Natural killer cell (primary cell): ENCODE measurements at places on chromosomes 6 and 20.

- no peak for DNase-seq
Measured at GRCh38 chr20:8250539-8251200, 118.6 kb downstream of the PLCB1 start.

DNA sequence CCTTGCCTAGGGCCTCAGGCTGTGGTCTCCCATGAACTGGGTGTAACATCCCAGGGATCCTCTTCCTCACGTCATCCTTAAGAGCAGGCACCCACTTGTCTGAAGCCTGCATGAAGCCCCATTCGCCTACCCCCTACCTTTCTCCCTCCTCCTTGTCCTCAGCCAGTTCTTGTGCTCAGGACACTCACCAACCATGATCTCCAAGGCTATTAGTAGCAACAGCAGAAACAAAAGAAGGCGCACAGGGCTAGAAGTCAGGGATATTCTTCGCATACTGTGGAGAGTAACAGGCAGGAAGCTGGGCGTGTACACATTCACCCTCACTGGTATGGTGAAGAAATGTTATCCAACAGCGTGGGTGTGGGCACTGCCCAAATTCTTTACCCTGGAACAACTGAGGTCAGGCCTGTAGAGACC lies 7.3 kb downstream of the RAET1E start:
- DNase-seq: no peak

GRCh38 chr6:151376440-151376839 lies 14.9 kb downstream of the ZBTB2 start:
- no peak for DNase-seq

- DNase-seq: no peak
Measured at GRCh38 chr20:57936636-57937385, 227.0 kb upstream of the PMEPA1 start.

- no peak for DNase-seq
Measured at GRCh38 chr20:23120936-23121750, 35.0 kb upstream of the CD93 start.

DNA sequence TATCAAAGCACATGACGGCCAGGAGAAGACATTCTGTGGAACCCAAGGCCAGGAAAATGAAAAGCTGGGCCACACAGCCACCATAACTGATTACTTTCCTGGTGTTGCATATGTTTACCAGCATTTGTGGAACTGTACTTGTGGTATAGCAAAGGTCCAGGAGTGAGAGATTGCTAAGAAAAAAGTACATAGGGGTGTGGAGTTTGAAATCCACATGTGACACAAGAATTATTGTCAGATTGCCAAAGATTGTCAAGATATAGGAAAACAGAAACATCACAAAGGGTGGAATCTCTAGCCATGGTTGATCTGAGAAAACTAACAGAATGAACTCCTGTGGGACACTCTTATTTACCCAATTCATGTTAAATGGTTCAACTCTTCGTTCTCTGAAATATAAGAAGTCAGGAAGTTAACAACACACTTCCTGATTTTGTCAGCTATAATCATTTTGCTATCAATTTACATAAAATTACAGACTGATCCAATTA lies at the start of gene OR2B2:
Gene OR2B2, minus strand, starts transcription at position 441 of the 491 bp plus-strand sequence. Its CDS starts 77 bp downstream, at position 364.
- DNase-seq: no peak

GRCh38 chr6:89411145-89412070 lies 665 bp downstream of the RRAGD start:
- peak; percentile 44 for DNase-seq

- DNase-seq: no peak
Measured at GRCh38 chr20:40547483-40548091, 141.4 kb downstream of the MAFB start.

DNA sequence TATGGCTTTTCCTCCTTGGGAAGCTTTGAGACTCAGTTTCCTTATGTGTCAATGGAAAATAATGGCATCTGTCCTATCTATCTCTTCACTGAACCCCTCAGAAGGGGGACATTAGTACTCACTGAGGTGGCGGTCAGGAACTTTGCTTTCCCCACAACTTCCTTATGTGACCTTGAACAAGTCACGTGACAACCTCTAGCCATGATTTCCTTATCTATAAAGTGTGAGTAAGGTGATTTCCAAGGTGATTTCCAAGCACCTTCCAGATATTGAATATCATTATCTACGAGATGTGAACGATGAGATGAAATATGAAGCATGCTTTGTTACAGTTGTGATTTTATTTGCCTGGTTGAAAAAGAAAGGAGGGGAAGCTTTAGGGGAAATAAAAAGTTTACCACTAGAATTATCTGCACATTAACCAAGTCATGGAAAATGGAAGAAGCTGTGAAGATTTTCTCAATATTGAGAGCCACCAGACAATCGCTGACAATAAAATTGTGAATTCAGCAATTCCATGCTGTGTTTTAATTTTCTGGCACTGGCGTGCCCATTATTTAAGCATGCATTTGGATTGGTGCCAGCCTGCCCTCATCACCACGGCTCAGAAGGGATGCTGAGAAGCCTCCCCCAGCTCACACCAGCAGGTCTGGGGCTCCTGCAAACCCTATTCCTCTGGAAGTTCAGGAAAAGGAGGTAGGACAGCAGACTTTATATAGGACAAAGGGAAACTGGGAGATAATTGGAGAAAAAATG lies 255.3 kb downstream of the CD83 start:
- no peak for DNase-seq

- no peak for DNase-seq
Measured at GRCh38 chr6:34174846-34175399, 29.0 kb upstream of the GRM4 start.

DNA sequence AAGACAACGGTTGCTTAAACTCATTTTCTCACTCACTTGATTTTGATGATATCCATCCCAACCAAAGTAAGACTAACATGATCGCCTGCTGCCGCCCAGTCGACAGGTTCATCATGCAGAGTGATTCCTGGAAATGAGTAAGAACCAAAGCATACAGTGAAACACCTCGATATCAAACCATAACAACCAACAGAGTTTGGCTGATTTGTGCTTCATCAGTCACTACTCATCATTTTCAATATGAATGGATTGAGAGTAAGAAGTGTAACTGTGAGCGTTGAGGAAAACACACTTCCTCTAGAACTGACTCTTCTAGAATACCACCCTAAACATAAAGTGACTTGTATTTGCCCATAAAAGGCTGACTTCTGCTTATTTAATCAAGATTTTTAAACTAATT lies 29.2 kb upstream of the ALDH8A1 start:
- DNase-seq: no peak

DNA sequence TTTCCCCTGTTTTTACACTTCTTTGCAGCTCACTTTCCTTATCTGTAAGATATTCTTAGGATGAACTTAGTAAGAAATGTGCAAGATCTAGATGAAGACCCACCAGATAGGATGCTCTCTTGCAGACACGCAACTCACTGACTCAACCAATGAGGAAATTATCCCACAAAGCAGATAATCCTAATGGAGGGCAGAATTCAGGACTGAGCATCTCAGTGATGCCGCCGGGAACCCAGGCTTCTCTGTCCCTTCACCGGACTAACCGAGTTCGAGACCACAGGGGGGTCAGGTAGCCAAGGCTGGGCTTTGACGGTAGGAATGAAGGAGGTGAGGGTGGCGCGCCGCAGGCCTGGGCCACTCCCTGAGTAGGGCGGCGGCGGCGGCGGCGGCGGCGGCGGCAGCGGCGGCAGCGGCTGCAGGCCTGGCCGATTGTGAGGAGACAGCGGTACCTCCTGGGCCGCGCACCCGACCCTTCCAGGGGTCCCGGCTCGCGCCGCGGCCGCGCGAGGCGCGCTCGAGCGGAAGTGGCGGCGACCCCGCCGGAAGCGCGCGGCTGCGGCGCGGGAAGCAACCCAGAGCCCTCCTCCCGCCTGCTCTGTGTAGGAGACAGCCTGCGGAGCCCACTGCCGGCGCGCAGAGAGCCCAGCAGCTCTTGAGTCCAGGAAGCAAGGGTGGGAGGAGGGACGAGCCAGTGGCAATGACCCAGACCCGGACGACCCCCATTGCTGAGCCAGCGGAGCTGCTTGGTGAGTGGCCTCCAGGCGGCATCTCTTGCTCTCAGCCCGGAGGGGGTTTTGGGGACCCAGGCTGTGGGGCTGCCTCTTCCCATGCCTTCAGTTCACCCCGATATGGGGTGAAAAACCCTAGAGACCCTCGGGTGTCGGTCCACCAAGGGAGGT lies at the start of gene KHDC1:
Gene KHDC1, minus strand, starts transcription at position 526 of the 899 bp plus-strand sequence. CDS start 20,679 bp downstream, outside the sequence.
- peak; percentile 79 for DNase-seq

GRCh38 chr20:16821211-16822089 lies 73.3 kb downstream of the OTOR start:
- no peak for DNase-seq

DNA sequence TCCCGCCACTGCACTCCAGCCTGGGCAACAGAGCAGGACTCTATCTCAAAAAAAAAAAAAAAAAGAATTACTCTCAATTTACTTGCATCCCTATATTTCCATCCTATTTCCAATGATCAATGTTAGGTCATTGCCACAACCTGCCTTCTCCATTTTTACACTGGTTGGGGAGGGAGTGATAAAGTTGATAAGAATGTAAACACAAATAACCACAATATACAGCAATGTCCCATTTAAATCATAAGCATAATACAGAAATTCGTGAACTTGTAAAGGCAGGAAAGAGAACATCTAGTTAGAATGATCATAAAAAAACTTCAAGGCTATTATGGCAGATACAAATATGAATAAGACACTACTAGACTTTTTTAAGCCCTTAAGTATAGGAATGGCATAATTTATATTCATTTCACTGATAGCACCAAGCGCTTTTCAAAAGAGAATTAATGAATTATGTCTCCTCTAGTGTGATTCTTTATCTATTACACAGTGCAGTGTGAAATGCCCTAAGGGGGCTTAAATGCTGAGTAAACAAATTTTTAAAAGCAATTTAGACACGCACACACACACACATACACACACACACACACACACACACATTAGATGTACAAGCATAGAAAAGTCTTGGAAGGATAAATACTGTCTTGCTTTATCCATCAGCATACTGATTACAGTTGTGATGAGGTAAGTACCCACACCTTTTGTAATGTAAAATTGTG lies 33.5 kb upstream of the RAB23 start:
- no peak for DNase-seq

GRCh38 chr6:32083812-32084768 lies 25.0 kb downstream of the TNXB start:
- no peak for DNase-seq

- DNase-seq: no peak
Measured at GRCh38 chr20:39458452-39458851, 496.3 kb downstream of the DHX35 start.

GRCh38 chr6:126718600-126719327 lies 378.8 kb downstream of the CENPW start:
- DNase-seq: no peak

DNA sequence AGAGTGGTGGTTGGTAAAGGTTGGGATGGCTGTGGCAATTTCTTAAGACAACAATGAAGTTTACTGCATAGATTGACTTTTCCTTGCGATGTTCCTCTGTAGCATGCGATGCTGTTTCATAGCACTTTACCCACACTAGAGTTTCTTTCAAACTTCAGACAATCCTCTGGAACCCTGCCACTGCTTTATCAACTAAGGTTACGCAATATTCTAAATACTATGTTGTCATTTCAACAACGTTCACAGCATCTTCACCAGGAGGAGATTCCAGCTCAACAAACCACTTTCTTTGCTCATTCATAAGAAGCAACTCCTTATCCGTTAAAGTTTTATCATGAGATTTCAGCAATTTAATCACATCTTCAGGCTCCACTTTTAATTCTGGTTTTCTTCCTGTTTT lies 161.2 kb upstream of the NRSN1 start:
- no peak for DNase-seq

- no peak for DNase-seq
Measured at GRCh38 chr20:9036593-9036992, 32.3 kb upstream of the PLCB4 start.
